Activated naive CD8-positive, alpha-beta T cell treated with anti-CD3 and anti-CD28 coated beads, Interleukin-2, amount 10 ng/mL, durations not matched to agents 7 days and 5 days (primary cell): ENCODE measurements at places on chromosomes 7 and 10. TPM values are rescaled to one million over a fixed set of nuclear protein-coding genes. Genes with fewer than 3 reads are reported as not detected.
A peak's percentile ranks its signal among the peaks of the same experiment; 100 is the strongest.

DNA sequence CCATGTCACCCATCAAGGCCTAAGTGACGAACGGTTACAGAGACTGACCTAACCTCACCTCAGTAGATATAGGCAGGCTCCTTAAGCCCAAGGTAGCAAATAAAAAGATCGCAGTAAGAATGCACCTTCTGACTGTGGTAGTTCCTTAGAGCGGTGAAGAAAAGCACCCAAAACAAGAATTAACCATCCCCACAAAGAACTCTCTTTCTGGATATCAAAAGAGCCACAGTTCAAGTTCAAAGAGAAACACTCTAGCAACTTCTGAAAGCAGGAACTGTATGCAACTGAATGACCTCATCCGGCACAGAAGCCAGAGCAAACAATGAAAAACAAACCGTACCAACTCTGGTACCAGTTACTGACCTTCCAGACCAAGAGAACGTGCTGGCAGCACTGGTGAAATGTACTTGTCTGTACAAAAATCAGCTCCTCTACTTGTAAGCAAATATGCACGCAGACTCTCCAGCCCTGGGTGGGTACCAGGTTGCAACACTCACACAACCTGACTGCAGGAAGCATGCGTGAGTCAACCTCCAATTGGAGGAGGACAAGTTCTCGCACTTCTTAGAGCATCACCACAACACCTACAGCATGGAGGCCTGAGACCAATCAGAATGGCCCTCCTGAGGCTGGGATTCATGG, 202.7 kb downstream of the FAM107B start:
- DNase-seq = peak; percentile 62

GRCh38 chr7:44236333-44236728, 35.6 kb downstream of the YKT6 start:
- DNase-seq = no peak

GRCh38 chr7:92762851-92763250, 73.5 kb downstream of the CDK6 start:
- DNase-seq = no peak

- no peak for DNase-seq
Measured at GRCh38 chr7:651032-651728, 75.3 kb upstream of the DNAAF5 start.

GRCh38 chr10:69996611-69997010, 56.0 kb upstream of the MACROH2A2 start:
- no peak for DNase-seq

DNA sequence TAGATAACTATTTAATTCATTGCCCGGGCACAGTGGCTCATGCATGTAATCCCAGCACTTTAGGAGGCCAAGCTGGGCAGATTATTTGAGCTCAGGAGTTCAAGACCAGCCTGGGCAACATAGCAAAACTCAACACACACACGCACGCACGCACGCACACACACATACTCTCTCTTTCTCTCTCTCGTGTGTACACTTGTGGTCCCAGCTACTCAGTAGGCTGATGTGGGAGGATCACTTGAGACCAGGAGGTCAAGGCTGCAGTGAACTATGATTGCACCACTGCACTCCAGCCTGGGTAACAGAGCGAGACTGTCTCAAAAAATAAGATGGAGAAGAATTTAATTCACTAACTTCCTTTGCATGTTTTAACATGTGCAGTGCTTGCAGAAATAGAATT, 38.1 kb downstream of the PTPN12 start:
- DNase-seq = no peak

Gene PARG
- 32.7 TPM for total RNA-seq

Gene CYP3A7
- not detected for total RNA-seq

Gene CCDC146
- 9.9 TPM for total RNA-seq

Gene CLEC2L
- total RNA-seq = not detected

Gene ZNF488
- total RNA-seq = not detected

Gene SPDYE8
- not detected for total RNA-seq

Gene MALRD1
- not detected for total RNA-seq
